ENCODE measurements at places on chromosomes 2 and 18. TPM values are rescaled to one million over a fixed set of nuclear protein-coding genes. Genes with fewer than 3 reads are reported as not detected.

GRCh38 chr2:128867936-128868636 is 549.4 kb upstream of the HS6ST1 start:
- no peak overlapping the region for H3K4me3 ChIP-seq
- no peak overlapping the region for H3K27ac ChIP-seq
- H3K4me1 ChIP-seq = no peaks in the 10 kb centered on the region
- H3K36me3 ChIP-seq = no peaks in the 10 kb centered on the region

- no peak overlapping the region for H3K27ac ChIP-seq
- no peak for DNase-seq
- H3K27me3 ChIP-seq = no peaks in the 10 kb centered on the region
These were observed 59.7 kb upstream of the KCNJ3 start for GRCh38 chr2:154638783-154639182.

DNA sequence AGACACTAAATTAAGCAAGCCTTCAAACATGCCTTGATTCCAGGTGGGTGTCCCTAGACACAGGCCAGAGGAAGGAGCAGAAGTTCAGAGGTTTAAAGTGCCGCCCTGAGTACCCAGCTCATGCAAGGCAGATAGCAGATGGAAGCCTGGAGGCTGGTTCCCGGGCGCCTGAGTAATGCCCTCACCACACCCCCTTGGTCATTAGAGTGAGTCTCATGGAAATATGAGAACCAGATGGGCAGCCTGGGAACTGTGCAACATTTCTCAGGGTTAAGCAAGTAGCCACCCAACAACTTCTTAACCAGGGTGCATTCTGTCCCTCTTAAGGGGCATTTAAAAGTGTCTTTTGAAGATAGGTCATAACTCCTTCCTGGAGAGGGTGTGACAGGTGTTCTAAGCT is 44.1 kb downstream of the TGFA start:
- no peak for DNase-seq
- no peak overlapping the region for H3K27ac ChIP-seq
- no peak overlapping the region for H3K4me3 ChIP-seq
- H3K4me1 ChIP-seq = no peaks in the 10 kb centered on the region
- H3K36me3 ChIP-seq = no peaks in the 10 kb centered on the region

GRCh38 chr2:45688479-45689298 is 37.2 kb downstream of the PRKCE start:
- H3K36me3 ChIP-seq = no peaks in the 10 kb centered on the region
- H3K27me3 ChIP-seq = no peaks in the 10 kb centered on the region
- DNase-seq = no peak
- H3K4me1 ChIP-seq = peaks cover 24% of the 10 kb centered on the region
- H3K27ac ChIP-seq = no peak overlapping the region

GRCh38 chr2:84022810-84023431 is 436.2 kb downstream of the SUCLG1 start:
- no peak for DNase-seq
- H3K36me3 ChIP-seq = no peaks in the 10 kb centered on the region
- H3K27me3 ChIP-seq = no peaks in the 10 kb centered on the region
- no peak overlapping the region for H3K4me3 ChIP-seq
- H3K4me1 ChIP-seq = no peaks in the 10 kb centered on the region

DNA sequence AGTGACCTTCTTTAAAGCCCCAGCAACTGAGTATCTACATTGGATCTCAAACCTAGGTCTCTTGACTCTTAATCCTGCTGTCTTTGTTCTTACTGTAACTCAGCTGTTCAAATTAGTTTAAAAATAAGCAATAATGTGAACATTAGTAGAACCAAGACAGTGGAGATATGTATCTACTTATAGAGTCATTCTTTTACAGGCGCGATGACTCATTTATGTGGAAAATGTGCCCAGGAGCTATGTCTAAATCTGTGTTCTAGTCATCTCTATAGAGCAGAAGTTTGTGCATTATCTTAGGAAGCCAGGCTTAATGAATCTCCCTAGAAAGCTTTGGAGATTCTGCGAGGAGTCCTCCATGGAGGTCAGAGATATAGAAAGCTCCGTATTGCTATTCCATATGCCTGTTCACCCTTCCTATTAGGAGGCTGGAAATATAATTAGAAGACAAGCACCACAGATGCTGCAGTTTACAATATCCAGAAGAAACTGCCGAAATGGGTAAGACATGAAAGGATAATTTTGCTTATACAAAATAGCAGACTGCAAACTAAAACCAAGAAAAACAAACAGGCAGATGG is 211.6 kb downstream of the TRIB2 start:
- no peaks in the 10 kb centered on the region for H3K27me3 ChIP-seq
- H3K4me1 ChIP-seq = peaks cover 17% of the 10 kb centered on the region
- no peak overlapping the region for H3K27ac ChIP-seq
- no peak for DNase-seq
- H3K36me3 ChIP-seq = no peaks in the 10 kb centered on the region

TTC27 gene
- total RNA-seq = 11.7 TPM

LRRTM4 gene
- total RNA-seq = 2.2 TPM

MOGAT1 gene
- total RNA-seq = 0.50 TPM

TMEM198 gene
- total RNA-seq = 1.2 TPM
